Left ventricle myocardium superior (tissue), 1 donor: ENCODE measurements at places on chromosomes 3 and 15. TPM values are rescaled to one million over a fixed set of nuclear protein-coding genes. Genes with fewer than 3 reads are reported as not detected.

- no peak for DNase-seq
These were observed 26.3 kb downstream of the COL6A6 start for GRCh38 chr3:130543322-130543721.

GRCh38 chr15:70608144-70608543 is 155.2 kb downstream of the UACA start:
- DNase-seq = no peak

GRCh38 chr3:179181993-179182551 is 33.9 kb downstream of the PIK3CA start:
- no peak for DNase-seq

DNA sequence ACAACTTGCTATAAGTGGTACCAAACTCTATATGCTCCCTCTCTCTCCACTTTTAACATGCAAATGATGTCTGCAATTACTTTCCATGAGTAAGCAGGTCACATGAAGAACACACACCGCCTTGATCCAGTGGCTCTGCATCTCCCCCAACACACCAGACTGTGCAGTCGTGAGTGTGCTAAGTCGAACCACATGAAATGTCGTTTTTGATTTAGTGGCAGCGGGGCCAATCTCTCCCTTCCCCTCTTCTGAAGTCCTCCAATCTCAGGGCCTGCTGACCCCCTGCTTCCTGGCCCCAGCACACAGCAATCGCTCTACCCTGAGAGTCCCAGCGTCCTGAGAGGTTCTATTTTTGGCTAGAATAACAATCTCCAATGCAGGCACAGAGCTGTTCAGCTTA is 312.5 kb downstream of the SHQ1 start:
- no peak for DNase-seq

GRCh38 chr3:195844671-195845218 is 33.0 kb upstream of the MUC4 start:
- DNase-seq = no peak

DNA sequence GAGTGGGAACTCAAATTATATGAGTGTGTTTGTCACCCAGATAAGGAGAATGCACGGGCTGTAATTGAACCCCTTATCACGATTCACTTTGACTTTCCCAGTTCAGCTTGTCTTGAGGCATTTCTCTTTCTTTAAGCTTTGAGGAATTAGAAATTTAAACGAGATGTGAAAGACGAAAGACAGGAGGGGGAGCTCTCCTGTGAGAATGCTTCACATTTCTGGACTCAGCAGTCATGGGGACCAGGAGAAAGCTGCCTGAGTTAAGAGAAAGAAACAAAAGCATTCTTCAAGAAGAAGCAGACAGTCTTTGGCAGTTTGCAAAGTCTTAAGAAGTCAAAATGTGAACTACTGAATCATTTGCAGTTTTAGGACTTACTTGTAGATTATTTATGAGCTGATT is 205.6 kb downstream of the NECTIN3 start:
- DNase-seq = no peak

DNA sequence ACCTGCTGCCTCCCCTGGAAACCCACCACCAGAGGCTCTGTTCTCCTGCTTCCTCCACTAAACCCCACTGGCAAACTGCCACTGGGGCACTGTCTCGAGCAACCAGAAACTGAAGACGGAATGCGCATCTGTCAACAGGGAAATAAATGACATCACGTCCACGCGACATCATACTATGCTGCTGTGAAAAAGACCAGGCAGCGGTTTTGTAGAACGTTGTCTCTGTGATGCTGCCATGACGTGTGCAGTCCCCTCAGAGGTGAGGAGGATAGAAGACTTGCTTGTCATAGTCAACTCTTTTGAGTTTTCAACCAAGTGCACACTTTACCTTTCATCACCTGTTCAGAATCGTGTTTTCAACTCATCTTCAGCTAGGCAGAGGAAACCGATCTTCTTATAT is 203.0 kb upstream of the IGF1R start:
- no peak for DNase-seq

The KLHL6 gene
- 0.87 TPM for total RNA-seq

- no peak for DNase-seq
These were observed 271.2 kb upstream of the ROPN1 start for GRCh38 chr3:124263168-124263567.

The P4HTM gene
- total RNA-seq = 27.6 TPM

DNA sequence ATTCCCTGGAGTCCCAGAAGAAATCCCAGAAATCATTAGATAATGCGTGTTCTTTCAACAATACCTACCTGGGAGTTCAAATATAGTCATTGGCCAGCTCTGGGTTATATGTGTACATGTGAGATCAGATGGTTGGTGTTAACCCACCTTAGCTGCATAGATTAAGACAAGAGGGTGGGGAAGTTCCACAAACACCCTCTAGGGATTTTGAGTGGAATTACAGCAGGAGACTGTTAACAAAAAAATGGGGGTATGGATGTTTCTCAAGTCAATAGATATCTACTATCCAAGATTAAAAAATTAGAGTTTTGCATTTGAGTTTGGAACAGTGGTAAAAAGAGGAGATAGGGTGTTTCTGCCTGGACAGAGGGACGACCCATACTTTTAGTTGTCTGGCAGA is 282.5 kb upstream of the CNTN3 start:
- no peak for DNase-seq

DNA sequence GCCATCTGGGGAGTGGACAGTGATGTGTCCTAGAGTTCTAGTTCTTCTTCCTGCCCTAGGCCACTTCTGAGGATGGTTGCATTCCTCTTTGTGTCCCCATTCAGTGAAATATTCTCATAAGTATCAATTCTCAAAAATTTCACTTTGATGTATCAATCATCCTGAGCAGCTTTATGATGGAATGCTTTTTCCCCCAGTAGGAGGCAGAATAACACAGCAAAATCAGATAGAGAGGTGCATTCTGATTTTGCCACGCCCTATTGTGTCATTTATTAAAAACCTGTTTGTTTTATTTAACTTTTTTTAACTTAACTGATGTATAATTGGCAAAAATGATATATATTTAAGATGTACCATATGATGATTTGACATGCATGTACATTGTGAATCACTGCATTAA is 656.0 kb upstream of the GRM7 start:
- DNase-seq = no peak

The SGO1 gene
- 0.17 TPM for total RNA-seq
